ENCODE measurements at places on chromosomes 11 and 22.

DNA sequence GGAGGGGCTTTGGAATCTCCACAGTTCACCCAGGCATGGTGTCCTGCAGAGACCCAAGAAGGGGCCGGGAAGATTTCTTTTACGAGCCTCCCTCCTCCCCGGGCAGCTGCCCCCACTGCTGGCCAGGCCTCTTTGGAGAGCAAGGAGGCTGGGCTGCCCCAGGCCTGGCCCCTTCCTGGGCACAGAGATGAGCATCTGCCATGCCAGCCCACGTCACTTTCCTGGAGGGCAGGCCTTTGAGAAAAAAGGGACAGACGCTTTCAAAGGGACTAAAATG is 60.5 kb upstream of the FGF3 start:
- no peak for DNase-seq

DNA sequence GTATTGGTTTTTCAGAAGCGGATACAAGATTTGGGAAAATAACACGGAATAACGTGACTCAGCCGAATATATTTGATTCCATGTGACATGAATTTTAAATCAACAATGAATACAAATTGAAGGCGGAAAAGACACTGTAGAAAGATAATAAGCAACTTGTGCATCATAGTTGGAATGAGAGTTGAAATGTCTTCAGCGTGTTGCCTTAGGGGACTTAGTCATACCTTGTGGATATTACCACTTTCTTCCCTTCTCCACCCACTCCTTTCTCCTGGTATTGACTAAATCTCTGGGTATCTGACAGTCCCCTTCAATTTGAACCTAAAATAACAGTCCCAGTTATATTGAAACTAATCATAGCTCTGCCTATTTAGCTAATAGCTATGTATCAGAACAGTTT is 2373.1 kb upstream of the RAG2 start:
- DNase-seq: no peak

DNA sequence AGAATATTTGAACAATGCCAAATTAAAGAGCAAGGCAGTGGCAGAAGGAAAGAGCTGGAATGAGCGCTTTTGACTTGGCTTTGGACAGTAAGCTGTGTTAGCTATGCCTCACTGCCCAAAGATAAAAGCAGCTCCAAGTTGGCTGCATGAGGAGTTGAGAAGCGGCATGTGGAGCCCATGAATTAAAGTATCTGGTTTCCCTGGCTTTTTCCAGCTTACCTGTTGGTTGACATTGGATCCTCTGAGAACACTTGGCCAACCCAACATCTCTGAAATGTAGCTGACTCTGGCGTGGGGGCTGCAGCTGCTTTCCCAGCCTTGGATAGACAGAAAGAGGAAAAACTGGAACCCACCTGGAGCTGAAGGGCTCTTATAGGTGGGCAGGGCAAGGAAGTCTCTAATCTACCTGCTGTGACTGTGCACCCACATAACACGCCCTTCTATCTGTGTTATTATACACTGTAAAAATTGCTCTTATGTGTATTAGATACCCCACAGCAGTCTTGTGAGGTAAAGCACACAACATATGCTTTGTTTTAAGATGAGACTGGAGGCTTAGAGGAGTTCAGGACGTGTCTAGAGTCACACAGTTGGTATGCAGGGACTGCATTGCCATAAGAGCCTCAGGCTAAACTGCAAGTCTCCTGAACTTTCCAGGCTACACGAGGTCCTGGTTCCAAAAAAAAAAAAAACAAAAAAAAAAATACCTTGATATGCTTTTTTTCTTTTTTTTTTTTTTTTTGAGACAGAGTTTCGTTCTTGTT is 5.8 kb downstream of the UBASH3B start:
- DNase-seq: no peak

DNA sequence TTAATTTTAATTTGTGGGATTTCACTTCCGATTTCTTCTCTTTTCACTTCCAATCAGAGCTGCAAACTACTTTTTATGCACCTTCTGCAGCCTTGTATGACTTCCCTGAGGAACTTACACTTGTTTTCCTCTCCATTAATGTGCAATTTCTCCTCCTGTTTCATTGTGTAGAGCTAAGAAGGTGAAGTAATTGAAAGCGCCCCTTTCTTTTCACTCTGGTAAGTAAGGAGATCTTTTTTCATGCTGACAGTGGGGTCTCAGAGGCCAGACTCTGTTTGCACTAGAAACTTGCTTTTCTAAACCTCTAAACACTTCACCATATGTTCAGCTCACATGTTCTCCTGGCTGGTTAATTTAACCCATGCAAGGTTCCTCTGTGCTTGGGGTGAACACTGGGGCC is 117.0 kb downstream of the FANCF start:
- no peak for DNase-seq

DNA sequence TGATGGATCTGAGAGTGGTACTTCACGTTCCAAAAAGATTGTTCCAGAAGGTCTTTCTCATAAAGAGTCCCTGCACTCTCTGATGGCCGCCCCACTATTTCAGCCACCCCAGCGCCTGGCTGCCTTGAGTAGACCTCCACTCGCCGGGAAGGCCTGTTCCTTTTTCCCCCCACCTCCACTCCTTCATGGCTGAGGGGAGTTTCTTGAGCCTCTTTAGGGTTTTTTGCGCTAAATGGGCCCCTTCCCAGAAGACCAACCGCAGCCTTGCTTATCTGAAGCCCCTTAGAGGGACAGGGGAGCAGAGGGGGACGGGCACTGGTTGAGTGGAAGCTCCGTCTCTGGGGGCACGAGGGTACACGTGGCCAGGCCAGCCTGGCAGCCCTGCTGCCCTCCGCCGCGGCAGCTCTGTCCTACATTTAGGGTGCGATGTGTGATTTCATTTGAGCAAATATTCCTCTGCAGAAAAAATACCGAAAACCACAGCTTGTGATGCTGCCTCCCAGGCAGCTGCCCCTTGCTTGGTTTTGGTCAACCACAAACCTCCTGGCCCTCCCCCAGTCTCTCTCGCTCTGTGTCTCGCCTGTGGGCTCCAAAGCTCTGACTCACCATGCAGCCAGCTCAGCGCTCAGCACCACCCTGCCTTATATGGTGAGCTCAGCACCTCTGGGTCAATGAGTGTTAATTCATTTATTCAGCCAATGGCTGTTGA is 88.7 kb downstream of the TP53I11 start:
- peak; percentile 77 for DNase-seq

DNA sequence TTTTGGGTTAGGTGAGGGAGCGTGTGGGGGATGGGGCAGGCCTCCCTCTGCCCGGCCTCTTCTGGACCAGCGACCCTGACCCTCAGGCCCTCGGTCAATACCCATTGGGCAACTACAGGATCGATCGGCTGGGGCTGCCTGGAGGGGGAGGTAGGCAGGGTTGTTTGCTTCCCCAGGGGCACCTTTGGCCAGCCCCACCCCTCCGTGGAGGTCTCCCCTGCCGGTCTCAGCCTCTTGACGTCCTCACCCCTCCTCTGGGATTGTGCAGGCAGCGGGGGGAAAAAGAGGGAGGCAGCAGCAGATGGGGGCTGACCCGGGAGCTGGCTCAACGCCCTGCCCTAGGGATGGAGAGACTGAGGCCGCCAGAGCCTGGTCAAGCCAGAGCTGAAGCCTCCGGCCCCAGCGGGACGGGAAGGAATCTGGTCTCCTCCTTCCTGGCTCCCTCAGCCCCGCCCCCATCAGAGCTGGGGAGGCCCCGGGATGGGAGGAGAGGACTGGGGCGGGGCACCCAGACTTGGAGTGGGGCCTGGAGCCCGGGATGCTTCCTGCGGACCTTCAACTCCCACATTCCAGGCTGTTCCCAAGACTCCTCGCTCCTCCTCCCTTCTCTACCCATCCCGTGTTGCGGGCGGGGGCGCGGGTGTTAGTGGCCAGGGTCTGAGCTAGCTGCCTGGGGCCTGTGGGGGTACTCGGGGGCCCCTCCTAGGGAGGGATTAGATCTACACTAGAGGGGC is 14.4 kb upstream of the CDC42EP1 start:
- DNase-seq: no peak

GRCh38 chr22:38837414-38837928 is 6.4 kb downstream of the NPTXR start:
- no peak for DNase-seq

- no peak for DNase-seq
These were observed 12.4 kb downstream of the CYB561A3 start for GRCh38 chr11:61349189-61349751.

DNA sequence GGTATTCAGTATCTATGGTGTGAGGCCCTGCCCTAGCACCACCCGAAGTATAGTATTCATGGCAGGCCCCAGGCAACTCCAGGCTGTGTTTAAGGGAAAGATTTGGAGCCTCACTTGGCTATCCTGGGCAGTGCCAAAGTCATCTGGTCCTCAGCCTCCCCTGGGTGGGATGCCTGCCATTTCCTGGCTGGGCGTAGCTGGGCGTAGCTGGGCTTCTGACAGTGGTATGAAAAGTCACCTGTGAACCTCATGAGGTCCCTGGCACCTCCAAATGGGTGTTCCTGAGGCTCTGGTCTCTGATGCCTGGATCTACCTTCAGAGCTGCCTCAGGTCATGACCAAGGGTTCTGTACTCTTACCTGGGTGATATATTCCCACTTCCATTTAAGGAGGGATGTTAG is 113.0 kb upstream of the PARVA start:
- no peak for DNase-seq

DNA sequence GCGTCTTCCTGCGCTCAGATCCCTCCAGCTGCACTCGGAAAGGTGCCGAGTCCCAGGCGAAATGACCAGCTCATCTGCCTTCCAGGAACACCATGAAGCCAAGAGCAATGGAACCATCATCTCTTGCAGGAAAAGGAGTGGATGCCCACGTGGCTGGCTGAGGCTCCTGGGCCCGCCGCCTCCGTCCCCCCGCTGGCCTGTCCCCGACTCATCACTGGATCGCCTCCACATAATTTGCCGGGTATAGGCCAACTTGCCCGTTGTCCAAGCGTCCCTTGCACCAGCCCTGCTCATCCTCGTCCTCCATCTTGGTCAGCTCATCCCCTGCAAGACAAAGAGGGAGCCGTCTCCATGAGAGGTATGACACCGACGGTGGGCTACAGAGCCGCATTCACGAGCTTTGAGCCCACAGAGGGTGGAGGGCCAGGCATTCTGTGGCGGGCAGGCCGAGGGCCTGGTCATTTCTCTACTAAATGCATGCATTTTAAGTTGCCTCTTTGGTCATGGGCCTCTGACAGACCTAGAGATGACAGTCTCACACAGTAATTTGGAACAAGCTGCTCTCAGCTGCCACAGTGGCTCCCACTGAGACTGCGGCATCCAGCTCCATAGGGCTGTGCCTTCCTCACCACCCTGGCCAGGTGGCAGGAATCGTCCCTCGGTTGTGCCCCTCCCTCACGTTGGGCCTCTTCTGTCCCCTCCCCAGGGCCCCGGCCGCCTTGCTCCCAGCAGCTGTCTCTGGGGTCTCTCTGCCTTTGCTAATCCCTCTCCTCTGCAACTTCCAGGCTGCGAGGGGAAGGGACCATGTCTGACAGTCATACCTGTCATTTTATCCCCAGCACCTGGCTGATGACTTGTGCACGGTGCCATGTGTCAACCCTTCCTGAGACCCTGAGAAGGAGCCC is 14.3 kb upstream of the ARFGAP3 start:
- DNase-seq: no peak

GRCh38 chr22:31343235-31344191 is 2.6 kb downstream of the PATZ1 start:
- peak; percentile 31 for DNase-seq

DNA sequence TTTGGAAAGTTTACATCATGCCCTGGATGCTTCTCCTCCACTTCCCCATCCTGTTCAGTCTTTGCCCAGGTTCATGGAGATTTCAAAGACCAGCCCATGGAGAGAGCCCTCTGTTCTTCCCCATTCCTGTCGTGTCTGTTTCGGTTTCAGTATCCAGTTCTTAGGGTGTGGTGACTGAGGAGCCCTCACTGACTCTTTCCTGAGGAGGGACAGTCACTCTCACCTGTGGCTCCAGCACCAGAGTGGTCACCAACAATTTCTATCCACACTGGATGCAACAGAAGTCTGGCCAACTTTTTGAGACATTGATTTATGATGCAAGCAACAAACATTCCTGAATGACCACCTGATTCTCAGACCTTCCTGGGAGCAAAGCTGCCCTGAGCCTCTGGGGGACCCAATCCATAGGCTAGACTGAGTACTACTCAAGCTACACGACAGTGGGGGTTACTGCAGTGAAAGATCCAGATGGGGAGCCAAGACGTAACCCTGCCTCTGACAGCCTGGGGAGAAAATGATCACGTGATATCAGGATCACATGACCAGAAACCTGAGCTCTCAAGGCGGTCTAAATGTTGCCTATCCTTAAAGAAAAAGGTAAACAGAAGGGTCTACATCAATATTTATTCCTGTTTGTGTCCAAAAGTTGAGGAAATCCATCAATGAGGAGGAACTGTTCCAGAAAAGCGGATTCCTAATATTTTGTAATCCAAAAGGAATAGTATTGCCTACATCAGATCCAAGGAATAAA is 76.2 kb upstream of the VPREB1 start:
- no peak for DNase-seq

GRCh38 chr22:40684728-40685127 is 5.4 kb downstream of the MCHR1 start:
- no peak for DNase-seq

DNA sequence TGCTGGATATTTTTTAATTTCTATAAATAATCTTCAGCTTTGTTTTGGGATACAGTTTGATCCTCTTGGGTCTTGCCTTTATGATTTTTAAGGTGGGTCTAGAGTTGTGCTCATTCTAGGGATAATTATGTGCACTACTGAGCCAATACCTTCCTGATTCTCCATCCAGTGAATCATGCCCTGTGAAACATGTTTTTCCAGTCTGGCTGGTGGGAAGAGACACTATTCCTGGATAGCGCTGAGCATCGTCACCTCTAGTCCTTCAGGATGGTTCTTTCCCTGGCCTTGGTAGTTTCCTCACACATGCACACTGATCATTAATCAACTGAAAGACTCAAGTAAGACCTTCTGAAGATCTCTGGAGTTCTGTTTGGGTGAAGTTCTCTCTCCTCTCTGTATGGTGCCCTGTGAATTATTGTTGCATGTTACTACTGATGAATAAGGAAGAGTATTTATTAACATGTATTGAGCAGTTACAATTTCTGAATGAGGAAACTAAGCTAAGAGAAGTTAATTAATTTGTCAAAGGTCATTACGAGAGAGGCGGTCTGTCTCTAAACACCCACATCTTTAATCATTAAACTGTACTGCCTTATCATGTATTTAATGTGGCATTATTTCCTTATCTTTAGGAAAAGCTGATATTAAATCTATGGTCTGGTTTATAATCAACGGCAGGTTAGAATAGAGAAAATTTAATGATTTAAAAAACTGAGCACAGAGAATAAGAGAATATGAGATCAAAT is 39.1 kb upstream of the LIPT2 start:
- DNase-seq: no peak

DNA sequence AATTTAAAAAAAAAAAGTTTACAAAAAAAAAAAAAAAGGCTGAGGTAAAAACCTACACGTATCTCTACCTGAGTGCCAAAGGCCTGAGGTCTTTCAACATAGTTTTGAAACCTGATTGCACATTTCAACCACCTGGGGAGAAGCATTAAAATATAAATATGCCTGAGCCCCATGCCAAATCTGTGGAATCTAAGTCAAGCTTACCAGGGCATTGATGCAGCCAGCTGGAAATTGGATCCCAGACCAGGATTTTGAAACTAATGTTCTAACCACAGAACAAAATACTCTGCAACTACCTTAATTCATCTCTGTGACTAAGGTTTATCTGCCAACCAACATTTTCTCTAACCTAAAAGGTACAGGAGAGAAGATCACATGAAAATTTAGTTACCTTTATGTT is 38.8 kb upstream of the CHRNA10 start:
- no peak for DNase-seq

GRCh38 chr11:68146010-68146540 is 24.9 kb upstream of the CHKA start:
- no peak for DNase-seq

- peak; percentile 38 for DNase-seq
These were observed 40.4 kb upstream of the ETS1 start for GRCh38 chr11:128627666-128628324.
